ENCODE measurements at places on chromosomes 4 and X. TPM values are rescaled to one million over a fixed set of nuclear protein-coding genes. Genes with fewer than 3 reads are reported as not detected.

DNA sequence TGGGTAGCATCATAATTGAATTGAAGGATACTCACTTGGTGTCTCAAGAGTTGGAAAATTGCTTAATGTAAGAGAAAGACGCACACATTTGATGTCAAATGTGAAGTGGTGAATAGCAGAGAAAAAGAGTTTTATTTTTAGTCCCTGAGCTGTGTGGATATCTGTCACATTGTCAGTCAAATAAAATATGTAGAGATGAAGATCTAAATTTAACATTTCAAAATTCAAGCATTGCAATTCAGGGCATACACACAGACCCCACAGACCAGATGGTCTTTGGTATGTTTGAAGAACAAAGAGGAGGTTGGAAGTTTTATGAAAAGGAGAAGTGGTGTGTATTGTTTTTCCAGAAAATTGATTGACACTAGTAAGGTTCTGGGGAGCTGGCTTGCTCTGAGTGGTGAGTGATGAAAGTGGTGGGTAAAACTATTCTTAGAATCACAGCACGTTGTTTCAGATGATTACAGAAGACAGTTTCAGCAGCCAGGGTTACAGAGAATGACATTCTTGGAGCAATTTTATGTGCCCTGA lies 44.9 kb upstream of the BBS12 start:
- no peaks in the 10 kb centered on the region for H3K36me3 ChIP-seq
- H3K27me3 ChIP-seq = no peaks in the 10 kb centered on the region
- H3K4me1 ChIP-seq = peaks cover 6% of the 10 kb centered on the region
- no peak overlapping the region for H3K4me3 ChIP-seq

DNA sequence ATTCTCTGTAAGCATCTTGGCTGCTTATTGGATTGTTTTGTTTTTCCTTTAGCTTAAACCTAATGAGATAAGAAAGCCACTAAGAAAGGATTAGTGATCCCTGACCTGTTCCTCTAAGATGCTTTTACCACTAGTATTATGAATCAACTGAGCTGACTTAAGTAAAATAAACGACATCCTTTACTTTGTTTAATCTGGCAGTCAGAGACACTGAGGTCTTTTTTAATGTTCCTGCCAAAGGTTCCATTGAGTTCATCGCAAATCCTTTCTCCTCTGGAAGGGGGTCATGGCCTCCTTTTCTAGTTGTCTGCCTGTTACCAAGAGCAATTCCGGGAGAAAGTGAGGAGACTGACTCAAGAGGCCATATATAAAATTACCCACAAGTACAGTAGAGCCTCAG lies 1038.3 kb upstream of the SLIT2 start:
- DNase-seq = no peak
- no peaks in the 10 kb centered on the region for H3K27me3 ChIP-seq
- no peak overlapping the region for H3K27ac ChIP-seq
- no peak overlapping the region for H3K4me3 ChIP-seq

- H3K36me3 ChIP-seq = no peaks in the 10 kb centered on the region
- no peak for DNase-seq
- no peak overlapping the region for H3K4me3 ChIP-seq
These were observed 377.1 kb upstream of the LCORL start for GRCh38 chr4:18398661-18399060.

- no peaks in the 10 kb centered on the region for H3K36me3 ChIP-seq
- no peak overlapping the region for H3K27ac ChIP-seq
- no peaks in the 10 kb centered on the region for H3K27me3 ChIP-seq
- DNase-seq = no peak
- H3K4me1 ChIP-seq = no peaks in the 10 kb centered on the region
These were observed 11.5 kb upstream of the GABRE start for GRCh38 chrX:151985955-151986354.

GRCh38 chrX:108726748-108727147 lies 9.6 kb downstream of the IRS4 start:
- H3K4me1 ChIP-seq = no peaks in the 10 kb centered on the region
- H3K36me3 ChIP-seq = no peaks in the 10 kb centered on the region
- DNase-seq = no peak
- no peak overlapping the region for H3K4me3 ChIP-seq
- no peaks in the 10 kb centered on the region for H3K27me3 ChIP-seq
- no peak overlapping the region for H3K27ac ChIP-seq

Gene GUCY1B1
- total RNA-seq = 8.6 TPM

All from tibial nerve (tissue), 4 donors.